Stimulated activated CD4-positive, alpha-beta T cell treated with anti-CD3 and anti-CD28 coated beads, Interleukin-15, amount 100 ng/mL, for 1 hour (primary cell): ENCODE measurements at places on chromosomes 5 and 9.
A peak's percentile ranks its signal among the peaks of the same experiment; 100 is the strongest.

GRCh38 chr9:3912280-3912679 lies 386.5 kb upstream of the RFX3 start:
- no peak for DNase-seq

DNA sequence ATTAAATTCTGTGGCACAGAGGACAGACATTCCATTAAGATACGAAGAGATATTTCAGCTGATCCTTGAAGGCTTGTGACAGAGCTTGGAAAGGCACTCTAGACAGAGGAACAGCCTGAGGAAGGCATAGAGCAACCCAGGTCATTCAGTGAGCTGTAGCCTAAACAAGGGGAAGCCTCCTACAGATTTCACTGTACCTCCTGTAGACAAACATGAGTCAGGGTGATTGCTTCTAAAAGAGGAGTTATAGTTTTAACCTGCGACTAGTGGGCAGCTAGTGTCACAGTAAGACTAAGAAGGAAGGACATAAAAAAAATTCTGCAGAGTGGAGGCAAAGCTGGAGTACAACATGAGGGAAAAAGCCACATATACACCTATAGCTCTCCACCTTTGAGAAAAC lies 43.5 kb upstream of the ANKDD1B start:
- DNase-seq, result no peak

DNA sequence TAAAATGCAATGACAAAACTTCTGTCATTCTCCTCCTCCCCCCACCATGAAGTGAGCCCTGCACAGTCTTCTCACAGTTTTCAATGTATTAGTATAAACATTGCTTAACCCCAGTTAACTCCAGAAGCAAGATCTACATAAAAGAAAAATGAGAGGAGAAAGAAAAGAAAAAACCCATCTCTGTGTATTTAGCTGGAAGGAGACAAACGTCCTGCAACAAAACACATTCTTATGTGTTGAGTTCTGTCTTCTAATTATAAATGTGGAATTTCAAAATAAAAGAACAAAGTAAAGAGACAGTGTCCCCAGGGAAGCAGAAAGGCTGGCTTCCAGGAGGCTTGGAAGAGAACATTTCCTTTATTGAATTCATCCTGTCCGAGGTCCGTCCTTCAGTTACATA lies 491.9 kb upstream of the TUSC1 start:
- no peak for DNase-seq

GRCh38 chr9:93107151-93107824 lies 11.3 kb downstream of the CARD19 start:
- no peak for DNase-seq

DNA sequence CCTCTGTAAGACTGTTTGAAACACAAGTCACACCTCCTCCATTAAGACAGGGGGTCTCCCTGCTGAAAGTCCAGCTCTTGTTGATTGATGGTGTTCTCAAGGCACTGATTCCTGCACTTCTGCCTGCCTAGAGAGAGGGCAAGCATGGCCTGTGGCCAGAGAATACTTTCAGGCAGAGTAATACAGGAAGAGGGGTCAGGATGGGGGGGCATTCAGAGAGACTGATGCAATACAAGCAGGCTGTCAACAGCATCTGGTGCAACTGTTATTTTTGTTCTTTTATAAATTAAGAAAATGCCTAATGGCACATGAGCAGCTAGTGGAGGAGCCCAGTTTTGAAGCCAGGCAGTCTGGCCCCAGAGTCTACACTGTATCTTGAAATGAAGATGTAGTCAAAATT lies 302.2 kb downstream of the DIRAS2 start:
- DNase-seq, result no peak

- DNase-seq, result no peak
Observed at GRCh38 chr5:9269014-9269413, 276.9 kb downstream of the SEMA5A start.

DNA sequence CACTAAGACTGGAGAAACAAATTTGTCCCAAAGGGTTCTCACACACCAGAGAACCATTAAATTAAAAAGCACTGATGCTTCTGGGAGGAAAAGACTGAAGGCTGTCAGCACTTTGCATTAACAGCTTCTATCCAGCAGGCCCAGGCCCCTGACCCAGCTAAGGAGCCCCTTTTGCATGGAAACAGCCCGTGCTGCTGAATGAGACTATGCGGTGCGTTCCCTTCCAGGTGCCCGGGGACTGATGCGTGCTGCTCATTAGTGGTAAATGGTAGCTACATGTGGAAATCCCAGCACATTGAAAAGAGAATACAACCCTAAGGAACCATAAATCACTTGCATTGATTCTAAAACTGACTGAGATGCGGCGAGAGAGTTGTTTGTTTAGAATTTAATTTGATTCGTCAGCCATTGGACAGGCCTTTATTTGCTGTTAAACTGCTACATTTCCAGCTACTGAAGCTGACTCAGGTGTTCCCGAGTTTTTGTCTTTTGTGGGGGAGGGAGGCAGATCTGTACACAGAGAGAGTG lies 351.0 kb upstream of the SLC24A2 start:
- no peak for DNase-seq

GRCh38 chr5:123756816-123757215 lies 244.8 kb downstream of the CSNK1G3 start:
- DNase-seq, result no peak

GRCh38 chr9:114488398-114489129 lies 16.7 kb downstream of the WHRN start:
- DNase-seq, result no peak

GRCh38 chr9:98990181-98990870 lies 46.6 kb downstream of the COL15A1 start:
- DNase-seq, result no peak

GRCh38 chr9:120852240-120853010 lies 9.7 kb upstream of the PSMD5 start:
- DNase-seq, result no peak

DNA sequence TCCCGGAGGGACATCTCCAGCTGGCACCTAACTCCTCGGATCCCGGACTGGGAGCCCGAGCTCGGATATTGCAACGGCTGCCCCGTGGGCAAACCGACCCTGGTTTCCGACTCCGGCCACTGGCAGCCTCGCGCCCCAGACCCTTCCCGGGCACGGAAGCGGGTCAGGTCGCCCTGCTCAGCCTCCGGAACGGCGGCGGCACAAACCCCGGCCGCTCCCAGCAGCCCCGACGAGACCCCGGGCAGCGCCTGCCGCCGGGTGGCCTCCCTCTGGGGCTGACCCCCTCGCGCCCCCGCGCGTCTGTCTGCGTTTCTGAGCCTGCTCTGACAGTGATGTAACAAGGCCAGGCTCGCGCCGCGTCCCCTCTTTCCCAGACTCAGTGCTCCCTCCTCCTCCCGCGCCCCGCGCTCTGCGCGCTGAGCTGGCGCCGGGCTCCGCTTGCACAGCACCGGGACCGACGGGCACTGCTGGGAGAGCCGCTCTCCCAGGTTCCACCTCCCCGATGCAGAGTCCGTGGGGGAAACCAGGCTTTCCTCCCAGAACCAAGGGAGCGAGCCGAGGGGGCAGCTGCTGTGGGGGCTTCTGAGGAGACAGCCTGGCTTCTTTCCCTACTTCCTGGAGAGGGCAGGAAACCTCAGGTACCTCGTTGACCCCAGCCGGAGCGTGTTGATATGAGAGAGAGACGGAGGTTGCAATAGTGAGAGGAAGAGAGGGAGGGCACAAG lies at the start of gene TMEM215:
Gene TMEM215 (plus strand): TSS at position 373 of the 724 bp plus-strand sequence. CDS start 644 bp downstream, outside the sequence.
- no peak for DNase-seq

DNA sequence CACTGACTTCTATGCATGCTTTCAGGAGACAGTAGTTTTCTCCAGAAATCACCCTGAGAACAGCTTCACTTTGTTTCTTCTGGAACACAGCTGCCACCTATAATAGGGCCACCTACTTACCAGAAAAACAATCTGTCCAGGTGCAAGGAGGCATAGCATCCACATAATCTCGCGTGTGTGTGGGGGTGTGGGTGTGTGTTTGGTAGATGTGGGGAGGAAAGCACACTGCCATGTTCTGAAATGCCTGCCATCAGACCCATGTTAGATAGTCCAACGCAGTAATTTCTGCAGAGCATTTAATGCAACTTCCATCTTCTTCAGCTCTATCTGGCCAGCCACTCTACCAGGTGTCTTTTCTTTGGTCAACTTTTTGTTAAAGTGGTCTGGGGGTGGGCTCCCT lies 102.9 kb downstream of the ACER2 start:
- DNase-seq, result no peak

- DNase-seq, result peak; percentile 33
Observed at GRCh38 chr9:5510360-5510931, at the start of gene PDCD1LG2. TSS of gene PDCD1LG2 (plus strand) at chr9:5510531. CDS start at chr9:5522547, 12,016 bp downstream.

GRCh38 chr5:94891972-94892371 lies 273.5 kb downstream of the SLF1 start:
- DNase-seq, result no peak

DNA sequence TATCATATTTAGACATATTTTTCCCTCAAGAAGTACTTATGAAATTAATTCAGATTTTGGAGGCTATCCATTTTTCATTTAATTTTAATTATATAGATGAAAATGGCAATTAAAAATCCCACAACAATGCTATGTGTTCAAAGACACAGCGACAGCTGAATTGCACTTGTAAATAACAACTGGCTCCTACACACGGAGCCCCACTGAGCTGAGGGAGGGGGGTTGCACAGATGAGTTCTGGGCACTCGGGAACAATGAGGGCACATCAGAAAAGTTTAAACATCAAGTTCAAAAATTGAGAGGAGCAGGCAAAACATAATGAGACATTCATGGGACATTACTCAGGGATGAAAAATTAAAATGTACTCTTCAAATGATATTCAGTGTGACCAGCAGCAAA lies 104.9 kb downstream of the MARCHF3 start:
- DNase-seq, result no peak
